NCI-H774 (cell line): ENCODE measurements at places on chromosomes 11 and 22.

DNA sequence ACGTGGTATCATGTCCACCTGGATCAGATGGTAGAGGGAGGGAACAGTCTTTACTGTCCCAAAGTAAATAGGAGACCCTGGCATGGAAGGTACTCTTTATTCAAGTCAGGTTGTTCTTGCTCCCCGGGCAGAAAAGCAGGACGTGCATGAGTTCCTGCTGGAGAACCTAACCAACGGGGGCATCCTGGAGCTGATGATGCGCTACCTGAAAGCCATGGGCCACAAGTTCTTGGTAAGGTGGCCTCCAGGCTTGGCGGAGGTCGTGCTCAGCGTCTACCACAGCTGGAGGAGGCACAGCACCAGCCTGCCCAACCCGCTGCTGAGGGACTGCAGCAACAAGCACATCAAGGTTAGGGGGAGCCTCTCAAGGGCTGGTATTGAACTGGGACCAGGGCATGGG, 48.7 kb downstream of the CABIN1 start:
- DNase-seq, result no peak

GRCh38 chr11:17651061-17651460, 68.3 kb upstream of the MYOD1 start:
- DNase-seq, result no peak

DNA sequence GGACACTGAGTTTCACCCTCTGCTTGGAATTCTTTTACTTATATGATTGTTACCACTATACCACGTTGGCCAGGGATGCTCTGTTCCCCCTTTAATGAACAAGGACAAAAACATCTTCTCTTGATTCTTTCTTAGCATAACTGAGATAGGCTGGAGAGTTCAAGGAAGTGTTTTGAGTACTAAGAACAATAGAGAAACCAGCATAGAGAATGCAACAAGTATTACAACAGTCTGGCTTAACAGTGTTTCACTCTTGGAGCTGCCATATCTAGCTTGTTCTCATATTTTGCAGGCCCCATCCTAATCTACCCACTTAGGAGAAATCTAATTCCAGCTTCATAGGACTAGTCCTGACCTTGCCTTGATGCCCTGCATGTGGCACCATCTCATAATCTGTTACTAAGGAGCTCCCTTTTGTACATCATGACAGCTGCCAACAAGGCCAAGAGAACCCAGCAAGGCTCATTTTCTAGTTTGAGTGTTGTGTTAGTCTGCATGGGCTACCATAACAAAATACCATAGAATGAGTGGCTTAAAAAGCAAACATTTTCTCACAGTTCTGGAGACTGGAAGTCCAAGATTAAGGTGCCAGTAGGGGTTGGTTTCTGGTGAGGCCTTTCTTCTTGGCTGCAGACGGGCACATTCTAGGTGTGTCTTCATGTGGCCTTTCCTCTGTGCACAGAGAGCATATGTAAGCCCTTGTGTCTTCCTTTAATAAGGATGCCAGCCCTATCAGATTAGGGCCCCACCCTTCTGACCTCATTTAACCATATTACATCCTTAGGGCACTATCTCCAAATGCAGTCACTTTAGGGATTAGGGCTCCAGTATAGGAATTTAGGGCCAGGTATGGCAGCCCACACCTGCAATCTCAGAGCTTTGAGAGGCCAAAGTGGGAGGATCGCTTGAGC, 37.8 kb downstream of the PACS1 start:
- no peak for DNase-seq

DNA sequence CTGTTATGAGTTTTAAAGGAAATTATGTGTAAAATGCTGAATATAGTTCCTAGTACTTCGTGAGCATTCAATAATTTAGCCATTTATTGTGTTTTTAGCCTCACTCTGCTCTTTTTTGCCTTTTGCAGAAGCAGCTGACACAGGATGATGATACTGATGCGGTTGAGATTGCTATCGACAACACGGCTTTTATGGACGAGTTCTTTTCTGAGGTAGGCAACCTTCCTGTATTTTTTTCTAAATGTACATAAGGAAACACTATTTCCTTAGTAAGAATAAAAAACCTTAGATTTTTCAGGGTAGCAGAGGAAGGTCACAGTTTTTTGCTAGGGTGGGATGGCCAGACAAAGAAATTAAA, 17.9 kb downstream of the STX3 start:
- no peak for DNase-seq

DNA sequence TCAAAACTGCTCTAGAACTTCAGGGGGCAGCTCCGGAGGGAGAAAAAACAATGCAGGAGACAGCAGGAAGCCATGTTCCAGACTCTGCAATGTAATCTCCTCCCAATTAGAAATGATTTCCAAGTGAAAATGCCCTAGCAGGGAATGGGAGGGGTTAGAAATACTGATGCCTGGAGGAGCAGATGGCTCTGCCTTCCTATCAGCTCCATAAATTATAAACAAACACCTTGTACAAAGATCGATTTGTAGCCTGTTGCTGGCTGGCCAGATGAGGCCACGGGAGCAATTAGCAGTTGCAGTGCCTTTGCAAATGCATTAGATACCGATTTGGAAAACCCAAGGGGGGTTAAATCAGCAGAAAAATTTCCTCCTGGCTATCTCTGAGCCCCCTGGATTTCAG, 46.6 kb upstream of the CHRM4 start:
- DNase-seq, result no peak

DNA sequence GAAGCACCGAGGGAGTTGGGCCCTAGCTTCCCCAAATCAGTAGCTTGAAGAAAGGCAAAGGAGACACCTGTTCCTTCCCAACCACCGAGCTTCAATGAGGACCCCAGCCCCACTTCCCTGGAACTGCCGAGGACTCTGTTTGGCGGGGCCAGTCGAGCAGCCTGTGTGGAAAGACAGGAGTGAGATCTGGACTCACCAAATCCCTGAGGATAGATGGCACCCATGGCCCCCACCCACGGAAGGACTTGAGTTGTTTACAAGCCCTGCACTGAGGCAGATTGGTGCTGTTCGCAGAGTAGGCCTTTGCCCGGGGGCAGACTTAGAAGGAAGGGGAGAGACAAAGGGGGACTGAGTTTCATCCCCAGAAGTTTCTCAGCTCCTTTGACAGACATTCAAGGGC, 64.6 kb downstream of the FEZ1 start:
- no peak for DNase-seq

DNA sequence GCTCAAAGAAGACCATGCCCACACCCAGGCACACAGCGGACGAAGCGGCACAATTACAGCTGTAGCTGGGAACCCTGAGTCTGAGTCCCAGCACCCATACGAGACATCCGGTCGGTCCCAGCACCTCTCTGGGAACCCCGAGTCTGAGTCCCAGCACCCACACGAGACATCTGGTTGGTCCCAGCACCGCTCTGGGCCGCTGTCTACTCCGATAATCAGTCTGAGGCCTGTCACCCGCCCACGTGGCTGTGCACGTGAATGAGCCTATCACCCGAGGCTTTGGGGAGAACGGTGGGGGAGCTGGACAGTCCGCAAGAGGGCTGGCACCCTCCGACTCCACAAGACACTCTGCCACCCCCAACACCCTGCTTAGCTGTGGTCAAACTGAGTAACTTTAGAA, 6.2 kb downstream of the TTLL8 start:
- no peak for DNase-seq

GRCh38 chr11:19978668-19979518, 181.4 kb downstream of the DBX1 start:
- no peak for DNase-seq

DNA sequence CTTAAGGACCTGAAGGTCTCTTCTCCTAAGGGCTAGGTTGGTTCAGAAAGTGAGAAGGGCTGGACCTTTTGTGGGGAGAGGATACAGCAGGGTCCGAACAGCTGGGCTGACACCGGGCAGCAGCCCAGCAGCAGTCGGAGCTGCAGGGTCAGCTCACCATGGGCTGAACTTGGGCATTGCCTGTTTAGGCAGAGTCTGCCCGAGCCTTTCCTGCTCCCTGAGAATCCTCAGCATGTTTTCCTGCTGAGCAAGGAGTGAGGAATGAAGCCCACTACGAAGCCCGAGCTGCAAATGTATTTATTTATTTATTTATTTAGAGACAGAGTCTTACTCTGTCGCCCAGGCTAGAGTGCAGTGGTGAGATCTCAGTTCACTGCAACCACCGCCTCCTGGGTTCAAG, 83.9 kb downstream of the PTPRJ start:
- DNase-seq, result no peak

DNA sequence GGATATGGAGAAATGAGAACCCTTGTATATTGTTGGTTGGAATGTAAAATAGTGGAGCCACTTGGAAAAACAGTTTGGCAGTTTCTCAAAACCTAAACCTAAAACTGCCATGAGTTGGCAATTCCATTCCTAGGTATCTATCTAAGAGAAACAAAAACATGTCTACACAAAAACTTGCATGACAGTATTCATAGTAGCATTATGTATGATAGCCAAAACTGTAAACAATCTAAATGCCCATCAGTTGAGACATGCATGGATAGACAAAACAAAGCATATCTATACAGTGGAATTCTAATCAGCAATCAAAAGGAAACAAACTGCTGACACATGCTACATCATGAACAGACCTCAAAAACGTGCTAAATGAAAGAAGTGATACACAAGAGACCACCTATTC, 34.9 kb downstream of the TRAF6 start:
- no peak for DNase-seq

DNA sequence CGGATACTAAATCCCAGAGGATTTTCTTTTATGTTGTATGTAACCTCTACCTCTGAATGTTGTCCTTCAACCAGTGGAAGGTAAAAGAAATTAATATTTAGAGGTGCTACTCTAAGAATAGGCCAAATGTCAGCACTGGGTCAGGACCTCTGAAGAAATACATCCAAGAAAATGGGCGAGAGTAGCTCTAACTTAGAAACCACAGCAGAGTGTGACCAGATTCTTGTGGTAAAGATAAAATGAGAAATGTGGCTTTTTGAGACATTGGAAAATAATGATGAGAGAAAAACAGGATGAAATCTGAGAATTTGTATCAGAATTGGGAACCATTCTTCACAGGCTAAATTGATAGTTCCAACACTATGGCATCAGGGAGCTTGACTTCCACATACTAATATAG, 63.5 kb downstream of the CSTPP1 start:
- DNase-seq, result no peak

DNA sequence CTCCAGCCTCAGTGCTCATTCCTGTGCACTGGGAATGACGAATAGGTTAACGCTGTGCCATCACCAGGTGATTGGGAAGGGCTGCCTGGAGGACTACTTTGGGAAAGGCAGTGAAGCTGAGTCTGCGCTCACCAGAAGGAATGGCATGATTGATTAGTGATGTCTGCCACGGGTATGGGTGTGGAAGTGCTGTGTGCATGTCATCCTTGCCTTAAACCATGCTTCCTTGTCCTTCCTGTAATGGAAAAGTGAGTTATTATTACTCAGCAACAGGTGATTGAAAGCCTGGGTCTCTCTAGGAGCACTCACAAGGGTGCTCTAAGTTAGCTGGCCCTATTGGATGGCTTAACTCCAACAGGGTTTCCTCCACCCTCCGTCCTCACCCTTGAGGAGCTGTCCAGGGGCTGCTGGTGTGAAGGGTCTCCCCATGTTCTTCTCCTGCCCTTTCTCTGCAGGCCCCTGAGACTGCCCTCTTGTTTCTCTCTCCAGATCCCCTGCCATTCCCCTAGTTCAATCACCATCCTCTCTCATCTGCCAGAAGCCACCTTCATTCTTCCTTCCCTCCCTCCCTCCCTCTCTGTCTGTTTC, 121.9 kb upstream of the NECTIN1 start:
- no peak for DNase-seq

DNA sequence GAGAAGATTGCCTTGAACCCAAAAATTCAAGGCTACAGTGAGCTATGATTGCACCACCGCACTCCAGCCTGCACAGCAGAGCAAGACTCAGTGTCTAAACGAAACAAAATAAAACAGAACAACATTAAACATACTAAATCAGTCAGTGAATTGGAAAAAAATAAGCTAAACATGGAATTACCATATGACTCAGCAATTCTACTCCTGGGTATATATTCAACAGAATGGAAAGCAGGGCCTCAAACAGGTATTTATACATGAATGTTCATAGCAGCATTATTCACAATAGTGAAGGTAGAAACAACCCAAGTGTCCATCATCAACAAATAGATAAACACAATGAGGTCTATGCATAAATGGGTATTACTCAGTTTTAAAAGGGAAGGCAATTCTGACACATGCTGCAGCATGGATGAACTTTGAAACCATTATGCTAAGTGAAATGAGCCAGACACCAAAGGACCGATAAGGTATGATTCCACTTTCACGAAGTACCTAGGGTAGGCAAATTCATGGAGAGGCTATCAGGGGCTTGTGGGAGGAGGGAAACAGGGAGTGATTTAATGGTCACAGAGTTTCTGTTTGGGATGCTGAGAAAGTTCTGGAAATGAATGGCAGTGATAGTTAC, 15.5 kb downstream of the NTM start:
- no peak for DNase-seq

- no peak for DNase-seq
Observed at GRCh38 chr11:17163736-17164135, 44.0 kb downstream of the PIK3C2A start.

DNA sequence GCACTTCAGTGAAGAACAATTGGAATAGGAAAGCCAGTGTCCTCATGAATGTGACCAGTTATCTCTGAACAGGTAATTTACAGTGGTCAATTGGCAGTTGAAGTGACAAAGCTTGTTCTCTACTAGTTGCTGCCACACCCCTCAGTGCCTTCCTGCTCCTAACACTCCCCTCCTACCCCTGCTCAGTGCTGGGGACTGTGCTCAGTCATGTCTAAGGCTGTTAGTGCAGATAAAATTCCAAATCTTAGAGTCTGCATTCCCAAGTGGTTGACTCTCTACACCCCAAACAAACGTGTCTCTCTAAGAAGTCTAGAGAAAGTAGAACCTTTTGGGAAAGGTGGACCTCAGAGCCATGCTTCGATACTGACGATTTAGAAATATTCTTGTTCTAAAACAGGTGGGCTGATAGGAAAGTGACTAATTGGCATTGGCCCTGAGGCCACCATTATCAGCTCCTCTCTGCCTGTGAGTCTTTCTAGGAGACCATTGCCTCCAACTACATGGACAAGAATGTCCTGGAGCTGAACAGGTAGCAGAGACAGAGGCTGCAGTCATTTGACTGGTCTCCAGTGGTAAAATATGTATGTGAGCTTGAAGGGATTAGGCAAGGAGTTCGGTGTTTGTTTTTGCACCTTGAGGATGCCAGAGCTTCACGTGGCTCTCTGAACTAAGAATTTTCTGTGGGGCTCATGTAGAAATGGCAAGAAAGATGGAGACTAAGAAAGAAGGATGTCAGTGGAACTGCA, 22.1 kb upstream of the NNMT start:
- no peak for DNase-seq
